ENCODE measurements at places on chromosomes 3 and 15. TPM values are rescaled to one million over a fixed set of nuclear protein-coding genes. Genes with fewer than 3 reads are reported as not detected.

DNA sequence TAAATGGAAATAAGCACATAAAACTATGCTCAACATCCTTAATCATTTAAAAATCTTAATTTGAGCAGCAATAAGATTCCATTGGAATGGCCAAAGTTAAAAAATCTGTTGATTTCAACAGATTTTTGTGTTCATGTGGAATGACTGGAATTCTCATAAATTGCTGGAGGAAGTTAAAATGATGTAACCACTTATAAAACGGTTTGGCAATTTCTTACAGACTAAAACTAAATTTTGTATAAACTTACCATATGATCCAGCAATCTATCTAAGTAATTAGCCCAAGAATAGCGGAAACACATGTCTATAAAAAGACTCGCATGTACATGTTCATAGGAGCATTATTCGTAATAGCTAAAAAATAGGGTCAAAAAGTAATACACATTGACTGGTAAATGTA is 1713.6 kb downstream of the SI start:
- no peak for DNase-seq

DNA sequence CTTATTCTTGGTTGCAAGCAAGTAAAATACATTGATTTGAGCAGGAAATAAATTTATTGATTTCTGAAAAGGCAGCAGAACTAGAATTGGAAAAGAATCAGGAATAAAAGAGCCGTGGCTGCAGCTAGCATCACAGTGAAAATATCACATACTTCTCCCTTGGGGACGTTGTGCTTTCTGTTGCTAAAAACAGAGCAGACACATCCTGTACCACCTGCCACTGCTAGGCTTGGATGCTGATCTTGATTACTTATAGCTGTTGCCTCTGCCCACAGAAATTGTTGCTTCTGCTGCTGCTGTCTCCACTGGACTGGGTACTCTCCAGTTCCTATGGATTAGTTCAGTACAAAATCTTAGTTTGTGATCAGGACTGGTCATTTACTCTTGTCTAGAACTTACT is 283.8 kb downstream of the C3orf38 start:
- no peak for DNase-seq

DNA sequence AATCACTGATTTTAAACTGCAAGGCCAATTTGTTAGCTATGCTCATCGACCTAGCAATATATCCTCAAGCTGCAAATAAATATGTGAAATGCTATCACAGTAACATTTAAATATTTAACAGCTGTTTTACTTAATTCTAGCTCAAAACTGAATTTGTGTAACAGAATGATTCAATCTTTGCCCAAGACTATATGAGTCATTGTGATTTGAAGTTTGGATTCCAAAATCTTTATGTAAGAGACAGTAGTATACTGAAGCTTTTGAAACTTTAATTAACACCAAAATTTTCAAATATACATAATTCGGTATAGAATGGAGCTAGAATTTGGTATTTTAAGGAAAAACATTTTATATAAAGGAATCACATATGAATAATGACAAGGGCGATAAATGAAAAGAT is 603.0 kb upstream of the ROBO2 start:
- DNase-seq: no peak

GRCh38 chr15:36729418-36729817 is 150.0 kb downstream of the CDIN1 start:
- DNase-seq: no peak

DNA sequence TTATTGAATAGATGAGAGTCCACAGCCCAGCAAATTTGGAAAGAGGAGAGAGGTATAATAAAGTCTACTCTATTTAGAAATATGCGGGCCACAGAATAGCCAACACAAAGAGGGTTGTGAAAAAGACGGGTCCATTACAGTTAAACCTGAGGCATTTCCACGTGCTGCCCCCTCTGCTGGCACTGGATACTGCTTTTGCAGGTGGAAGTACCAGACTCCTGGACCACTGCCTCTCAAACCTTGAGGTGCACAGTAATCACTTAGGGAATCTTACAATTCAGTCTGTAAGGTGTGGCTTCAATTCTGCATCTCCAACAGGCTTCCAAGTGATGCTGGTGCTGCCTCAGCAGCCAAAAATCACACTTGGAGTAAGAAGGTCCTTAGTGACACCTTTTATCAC is 3.0 kb upstream of the TFDP2 start:
- DNase-seq: no peak

GRCh38 chr3:180294282-180295027 is 257.7 kb upstream of the PEX5L start:
- DNase-seq: no peak

DNA sequence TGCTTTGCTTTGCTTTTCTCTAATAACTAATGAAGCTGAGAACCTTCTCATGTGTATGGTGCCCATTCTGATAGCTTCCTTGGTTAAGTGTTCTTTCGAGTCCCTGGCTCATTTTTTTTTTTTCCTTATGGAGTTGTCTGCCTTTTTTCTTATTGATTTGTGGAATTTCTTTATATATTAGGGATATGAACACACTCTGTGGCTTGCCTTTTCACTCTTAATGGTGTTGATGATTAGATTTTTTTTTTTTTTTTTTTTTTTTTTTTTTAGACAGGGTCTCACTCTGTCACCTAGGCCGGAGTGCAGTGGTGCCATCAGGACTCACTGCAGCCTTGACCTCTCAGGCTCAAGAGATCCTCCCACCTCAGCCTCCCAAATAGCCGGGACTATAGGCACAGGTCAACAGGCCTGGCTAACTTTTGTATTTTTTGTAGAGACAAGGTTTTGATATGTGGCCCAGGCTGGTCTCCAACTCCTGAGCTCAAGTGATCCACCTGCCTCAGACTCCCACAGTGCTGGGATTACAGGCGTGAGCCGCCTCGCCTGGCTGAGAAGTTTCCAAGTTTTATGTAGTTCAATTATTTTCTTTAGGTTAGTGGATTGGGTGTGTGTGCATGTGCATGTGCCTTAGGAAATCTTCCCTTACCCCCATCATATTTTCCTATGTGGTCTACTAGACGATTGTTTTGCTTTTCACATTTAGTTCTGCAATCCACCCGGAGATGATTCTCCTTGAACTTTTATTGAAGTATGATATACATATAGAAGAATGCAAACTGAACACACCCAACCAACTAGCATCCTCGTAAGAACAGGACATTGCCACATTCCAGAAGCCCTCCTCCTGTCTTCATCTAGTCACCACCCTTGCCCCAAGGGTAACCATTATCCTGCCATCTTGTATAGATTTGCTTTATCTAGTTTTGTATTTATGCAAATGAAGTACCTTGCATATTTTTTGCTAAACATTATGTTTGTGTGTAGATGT is 1.7 kb upstream of the SNRPA1 start:
- DNase-seq: no peak

DNA sequence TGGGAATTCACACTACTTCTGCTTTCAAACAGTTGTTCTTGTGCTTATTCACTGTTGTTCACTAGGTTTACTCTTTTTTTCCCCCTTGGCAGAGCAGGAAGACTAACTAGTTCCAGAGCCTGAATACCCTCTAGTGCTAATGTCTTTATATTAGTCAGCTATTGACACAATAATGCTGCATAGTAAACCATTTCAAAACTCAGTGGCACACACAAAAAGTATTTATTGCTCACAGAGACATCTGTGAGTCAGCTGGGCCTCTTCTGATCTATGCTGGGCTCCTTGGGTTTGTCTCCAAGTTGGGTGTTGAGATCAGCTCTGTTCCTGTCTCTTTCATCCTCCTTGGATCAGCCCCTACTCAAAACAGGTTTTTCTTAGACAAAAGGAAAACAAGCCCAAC is 51.1 kb downstream of the RSRC1 start:
- no peak for DNase-seq

DNA sequence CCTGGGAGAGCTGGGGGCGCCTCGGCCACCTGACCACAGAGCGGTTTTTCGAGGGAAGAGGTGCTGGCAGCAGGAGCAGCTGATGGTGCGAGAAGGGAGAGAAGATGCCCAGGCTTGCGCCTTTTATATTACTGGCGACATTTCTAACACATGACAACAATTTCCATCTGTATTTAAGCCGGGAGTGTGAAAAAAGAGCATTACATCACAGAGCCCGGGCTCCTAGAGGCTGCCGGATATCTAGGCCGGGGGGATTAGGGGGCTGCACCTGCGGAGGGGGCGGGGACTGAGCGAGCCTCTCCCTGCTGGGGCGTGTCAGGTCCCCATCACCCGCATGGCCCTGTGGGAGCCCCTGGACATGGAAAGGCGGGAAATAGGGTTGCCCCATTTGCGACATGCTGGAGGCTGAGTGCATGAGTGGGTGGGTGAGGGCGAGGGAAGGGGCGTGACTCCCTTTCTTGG is 440.7 kb downstream of the MAGI1 start:
- no peak for DNase-seq

GRCh38 chr3:131898346-131898745 is 136.5 kb downstream of the CPNE4 start:
- DNase-seq: no peak

DNA sequence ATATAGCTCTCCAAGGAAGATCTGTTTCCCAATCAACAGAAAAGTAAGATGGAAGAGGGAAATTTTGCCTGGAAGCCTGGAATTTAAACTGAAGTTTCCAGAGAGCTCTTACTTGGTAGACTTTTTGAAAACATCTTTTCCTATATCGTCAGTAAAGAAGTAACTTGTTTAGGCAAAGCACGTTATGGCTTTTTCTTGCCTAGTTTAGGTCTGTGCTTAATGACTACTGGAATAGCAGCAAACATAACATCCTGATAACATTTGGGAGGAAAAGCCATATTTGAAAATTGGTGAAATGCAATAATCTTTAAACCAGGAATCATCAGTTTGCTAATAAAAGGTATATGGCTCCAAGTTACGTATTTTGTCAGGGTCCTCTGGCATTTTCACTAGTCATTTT is 160.4 kb upstream of the CGNL1 start:
- DNase-seq: no peak

DNA sequence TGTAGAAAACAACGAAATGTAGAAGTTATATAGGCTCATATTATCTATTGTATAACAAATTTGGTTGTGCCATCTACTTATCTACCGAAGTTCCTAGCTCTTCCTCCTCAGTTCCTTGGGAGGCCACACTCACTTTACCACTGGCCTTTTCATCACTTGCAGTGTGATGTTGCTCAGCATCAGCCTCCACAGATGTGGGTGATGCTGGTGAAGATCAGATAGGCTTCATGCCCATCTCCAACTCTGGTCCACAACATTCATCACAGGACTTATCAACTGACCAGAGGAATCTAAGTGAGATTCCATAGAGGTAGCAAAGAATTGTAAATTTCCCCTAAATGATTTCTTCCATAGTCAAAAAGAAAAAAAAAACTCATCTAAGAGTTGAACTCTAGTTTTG is 8.4 kb downstream of the CD200 start:
- no peak for DNase-seq

GRCh38 chr3:63654931-63655330 is 2.5 kb downstream of the SNTN start:
- no peak for DNase-seq

DNA sequence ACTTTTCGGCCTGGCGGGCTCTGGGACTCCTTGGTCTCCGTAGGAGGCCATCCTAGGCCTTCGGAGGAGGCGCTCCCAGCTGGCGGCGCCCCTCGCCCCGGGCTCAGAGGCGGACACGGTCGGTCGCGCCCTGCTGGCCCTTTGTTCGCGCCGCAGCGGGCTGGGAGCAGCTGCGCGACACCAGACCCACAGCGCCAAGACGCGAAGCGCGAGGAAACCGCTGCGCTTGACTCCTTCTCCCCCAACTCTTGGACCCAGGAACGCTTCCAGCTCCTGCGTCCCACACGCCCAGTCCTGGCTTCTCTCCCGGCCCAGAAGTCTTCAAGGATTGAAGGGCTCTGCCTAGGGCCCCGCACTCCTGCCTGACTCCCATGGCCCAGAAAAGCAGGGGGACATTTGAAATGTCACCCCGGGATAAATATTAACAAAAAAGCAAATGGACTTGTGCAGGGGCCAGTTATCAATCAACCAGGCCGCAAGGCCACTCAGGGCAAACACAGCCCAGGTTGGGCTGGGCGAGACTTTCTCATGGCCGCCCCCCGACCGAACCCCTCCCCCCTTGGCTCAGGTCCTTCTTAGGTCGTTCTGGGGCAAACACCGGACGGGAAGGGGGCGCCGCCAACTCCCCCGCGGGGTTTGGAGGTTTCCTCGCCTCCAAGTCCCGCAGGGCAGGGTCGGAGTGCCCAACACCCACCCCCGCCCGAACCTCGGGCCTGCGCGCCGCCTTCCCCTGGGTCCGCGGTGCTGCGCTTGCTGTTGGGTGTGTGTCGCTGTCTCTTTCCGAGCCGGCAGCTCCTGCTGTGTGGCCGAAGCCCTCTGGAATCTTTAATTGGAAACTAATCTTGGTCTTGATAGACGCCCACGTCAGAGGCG is 5.1 kb downstream of the ONECUT1 start:
- no peak for DNase-seq

DNA sequence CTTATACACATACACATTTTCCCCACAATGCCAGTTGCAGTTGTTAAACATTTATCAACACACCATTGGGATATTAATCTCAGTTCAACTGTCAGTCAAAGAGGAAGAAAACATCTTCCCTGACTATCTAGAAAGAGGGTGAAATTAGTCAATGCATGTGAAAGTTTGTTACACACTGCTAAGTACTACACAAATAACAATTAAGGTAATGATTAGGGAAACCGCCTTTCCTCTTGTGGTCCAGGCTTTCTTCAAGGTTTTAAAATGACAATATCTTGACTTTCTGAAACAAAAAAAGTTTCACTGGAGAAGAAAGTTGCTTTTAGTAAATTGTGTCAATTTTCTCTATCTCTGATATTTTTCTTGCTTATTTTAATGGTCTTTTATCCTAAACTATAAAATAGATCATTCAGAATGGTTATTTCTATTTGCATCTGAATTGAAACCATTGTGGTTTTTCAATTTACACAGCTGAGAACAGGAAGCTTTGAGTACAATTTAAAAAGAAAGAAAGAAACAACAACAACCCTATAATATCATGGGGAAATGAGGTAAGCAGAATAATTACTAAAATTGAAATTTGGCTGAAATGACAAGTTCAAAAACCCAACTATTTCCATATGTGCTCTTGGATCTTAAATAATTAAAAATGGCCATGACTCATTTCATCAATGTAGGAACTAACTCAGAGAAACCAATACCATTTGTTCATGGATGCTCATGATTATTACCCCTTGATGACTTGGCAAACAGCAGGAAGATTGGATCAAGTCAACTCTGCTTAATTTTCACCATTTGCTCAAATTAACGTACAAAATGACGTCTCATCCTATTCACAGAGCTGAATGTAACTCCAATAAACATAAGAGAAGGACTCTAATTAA is 31.7 kb downstream of the GPR149 start:
- no peak for DNase-seq

The HTR3E gene
- total RNA-seq: not detected

The SH3GL3 gene
- not detected for total RNA-seq

The TBC1D5 gene
- total RNA-seq: 25.9 TPM

The CD80 gene
- total RNA-seq: 0.46 TPM

The NCK1 gene
- 22.1 TPM for total RNA-seq

The TUSC7 gene
- total RNA-seq: not detected

The SOX14 gene
- total RNA-seq: not detected

The SLC6A11 gene
- total RNA-seq: not detected

The CSPG4 gene
- 21.3 TPM for total RNA-seq

The NR1I2 gene
- total RNA-seq: 0.08 TPM

The TRAT1 gene
- 0.30 TPM for total RNA-seq
